ENCODE measurements at places on chromosomes 6 and 20.

DNA sequence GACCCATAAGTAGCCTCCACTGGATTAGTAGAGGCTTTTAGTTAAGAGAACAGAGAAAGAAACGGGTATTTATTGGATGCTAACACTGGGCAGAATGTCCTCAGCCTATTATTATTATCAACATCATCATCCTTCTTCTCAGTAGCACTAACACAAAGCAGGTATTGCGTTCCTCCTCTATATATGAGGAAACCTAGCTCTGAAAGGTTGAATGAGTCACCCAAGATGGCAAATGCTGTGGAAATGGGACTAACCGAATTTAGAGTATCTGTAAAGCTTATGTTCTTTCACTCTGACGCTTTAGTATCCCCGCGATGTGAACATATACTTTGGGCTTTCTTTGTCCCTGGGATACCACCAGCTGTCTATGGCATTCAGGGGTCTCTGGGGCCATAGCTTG is 77.0 kb downstream of the ADTRP start:
- no peak for DNase-seq

- no peak for DNase-seq
Observed at GRCh38 chr20:8229090-8229489, 97.0 kb downstream of the PLCB1 start.

DNA sequence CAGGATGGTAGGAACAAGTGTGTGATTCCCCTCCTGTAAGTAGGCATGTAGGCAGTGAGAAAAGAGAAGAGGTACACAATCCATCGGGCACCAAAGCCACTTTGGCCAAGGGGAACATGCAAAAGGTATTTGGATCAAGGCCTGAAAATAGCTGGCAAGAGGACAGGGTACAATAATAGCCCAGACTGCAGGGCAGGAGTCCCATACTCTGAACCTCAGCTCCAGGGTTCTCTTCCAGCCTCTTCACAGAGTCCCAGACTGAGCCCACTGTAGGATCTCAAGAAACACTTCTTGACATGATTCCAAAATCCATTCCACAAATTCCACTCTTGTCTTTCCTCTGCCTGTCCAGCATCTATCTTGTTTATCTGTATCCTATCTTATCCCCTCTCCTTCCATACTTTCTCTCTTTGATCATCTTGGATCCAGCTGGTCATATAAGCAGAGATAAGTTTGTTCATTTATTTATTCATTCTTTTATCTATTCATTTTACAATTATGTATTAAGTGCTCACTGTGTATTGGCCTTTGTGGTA is 19.7 kb downstream of the ACSS2 start:
- no peak for DNase-seq

GRCh38 chr6:52210227-52210626 is 24.1 kb downstream of the IL17A start:
- DNase-seq: no peak

GRCh38 chr6:46011188-46012085 is 4.2 kb downstream of the CLIC5 start:
- peak; percentile 38 for DNase-seq

GRCh38 chr6:33375143-33375671 is 16.4 kb upstream of the KIFC1 start:
- no peak for DNase-seq

DNA sequence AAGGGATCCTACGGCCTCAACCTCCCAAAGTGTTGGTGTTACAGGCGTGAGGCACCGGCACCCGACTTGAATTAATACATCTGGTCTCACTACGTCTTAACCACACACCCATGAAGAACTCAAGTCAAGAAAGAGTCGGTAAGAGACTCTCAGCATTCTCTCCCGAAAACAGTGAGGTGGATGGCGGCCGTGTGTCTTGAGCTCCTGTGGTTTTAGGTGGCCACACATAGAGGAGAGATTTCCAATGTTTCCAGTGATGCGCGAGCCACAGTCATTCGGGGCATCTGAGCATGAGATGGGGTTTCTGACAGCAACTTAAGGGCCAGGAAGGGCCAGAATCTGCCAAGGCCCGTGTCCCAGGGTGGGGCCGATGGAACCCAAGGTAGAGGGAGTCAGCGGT is 766.4 kb upstream of the DEFB115 start:
- no peak for DNase-seq

DNA sequence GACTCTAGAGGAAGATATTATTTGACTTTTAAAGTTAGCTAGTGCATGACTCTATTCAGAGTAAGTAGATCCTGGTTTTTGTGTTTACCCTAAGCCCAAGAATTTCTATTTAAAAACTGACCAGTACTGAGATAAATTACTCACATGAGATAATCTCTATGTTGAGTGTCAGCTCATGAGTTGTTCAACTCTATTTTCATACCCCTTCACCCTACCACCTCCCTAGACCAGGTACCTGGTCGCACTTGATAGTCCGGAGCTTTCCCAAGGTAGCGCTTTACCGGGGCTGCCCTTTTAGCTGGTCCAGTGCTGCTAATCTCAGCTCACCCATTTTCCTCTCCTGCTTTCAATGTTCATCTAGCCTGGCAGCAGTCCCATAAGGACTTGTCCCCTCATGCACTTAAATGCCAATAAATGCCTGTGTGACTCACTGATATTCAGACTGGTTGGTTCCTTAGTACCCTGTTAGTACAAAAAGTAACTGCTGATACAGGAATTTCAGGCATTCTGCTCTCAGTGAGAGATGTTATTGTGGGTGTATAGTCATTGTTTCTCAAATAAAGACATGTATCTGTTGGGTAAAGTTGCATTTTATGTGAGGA is 503.9 kb downstream of the ADGRB3 start:
- DNase-seq: no peak

DNA sequence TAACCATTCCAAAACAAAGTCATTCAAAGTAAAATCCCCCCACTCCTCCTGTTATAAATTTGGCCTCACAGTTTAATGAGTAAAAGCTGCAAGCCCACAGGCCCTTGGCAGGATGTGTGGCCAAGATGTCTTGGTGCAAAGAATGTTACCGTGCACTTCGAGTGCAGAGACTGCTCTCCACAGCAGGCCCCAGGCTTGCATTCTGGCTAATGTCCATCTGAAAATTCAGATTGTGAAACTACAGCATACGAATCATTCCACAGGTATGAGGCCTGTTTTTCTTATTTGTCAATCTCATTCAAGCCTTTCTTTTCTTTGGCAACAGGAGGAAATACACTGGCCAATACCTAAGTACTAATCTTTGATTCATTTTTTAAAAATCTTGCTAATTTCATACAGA is 7.1 kb downstream of the RPS6KA2 start:
- DNase-seq: no peak

Data from central memory CD8-positive, alpha-beta T cell (primary cell).